ENCODE measurements at places on chromosomes 2 and 18.

- DNase-seq = no peak
Measured at GRCh38 chr2:108911401-108911800, 77.6 kb downstream of the EDAR start.

- DNase-seq = no peak
Measured at GRCh38 chr2:158578703-158579330, 122.1 kb downstream of the PKP4 start.

- no peak for DNase-seq
Measured at GRCh38 chr2:218024871-218025270, 22.1 kb upstream of the TNS1 start.

DNA sequence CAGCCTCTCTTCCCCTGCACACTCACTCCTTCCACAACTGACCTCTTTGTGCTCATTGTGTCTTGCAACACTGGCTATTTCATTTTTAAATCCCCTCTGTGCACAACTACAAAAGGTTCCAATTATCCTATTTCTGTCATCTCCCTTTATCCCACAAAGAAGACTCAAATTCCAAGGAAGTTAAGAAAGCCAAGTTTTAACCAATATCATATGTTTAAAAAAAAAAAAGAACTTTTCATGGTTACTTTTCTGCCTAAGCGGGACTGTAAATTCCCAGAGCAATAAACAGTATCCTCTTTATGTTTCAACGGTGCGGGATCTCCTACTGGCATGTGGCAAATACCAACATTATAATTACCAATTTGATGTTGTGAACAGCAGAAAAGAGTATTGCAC, 83.8 kb downstream of the DOCK10 start:
- no peak for DNase-seq

GRCh38 chr2:11416186-11416585, 49.8 kb downstream of the E2F6 start:
- DNase-seq = no peak

DNA sequence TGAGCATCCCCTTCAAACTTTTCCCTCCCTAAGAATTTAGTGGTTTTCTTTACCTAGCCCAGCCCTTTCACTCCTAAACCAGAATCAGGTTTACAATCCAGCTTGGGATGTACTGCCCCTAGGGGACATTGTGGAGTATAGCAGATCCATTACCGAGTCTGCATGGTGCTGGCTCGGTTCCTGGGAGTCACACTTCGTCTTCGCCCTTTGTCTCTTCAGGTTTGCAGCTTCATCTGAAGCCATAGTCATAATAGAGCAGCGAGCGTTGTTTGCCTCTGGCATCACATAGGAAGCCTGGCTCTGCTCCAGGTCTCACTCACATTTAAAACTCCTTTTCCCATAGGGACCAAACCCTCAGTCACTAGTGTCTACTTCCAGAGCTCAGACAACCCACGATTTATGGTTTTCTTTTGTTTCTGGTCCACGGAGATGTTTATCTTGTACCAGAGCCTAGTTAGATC, 16.8 kb upstream of the LYPD6 start:
- no peak for DNase-seq

Data from lower lobe of right lung (tissue), 2 donors.